ENCODE measurements at places on chromosomes 1 and 21.

DNA sequence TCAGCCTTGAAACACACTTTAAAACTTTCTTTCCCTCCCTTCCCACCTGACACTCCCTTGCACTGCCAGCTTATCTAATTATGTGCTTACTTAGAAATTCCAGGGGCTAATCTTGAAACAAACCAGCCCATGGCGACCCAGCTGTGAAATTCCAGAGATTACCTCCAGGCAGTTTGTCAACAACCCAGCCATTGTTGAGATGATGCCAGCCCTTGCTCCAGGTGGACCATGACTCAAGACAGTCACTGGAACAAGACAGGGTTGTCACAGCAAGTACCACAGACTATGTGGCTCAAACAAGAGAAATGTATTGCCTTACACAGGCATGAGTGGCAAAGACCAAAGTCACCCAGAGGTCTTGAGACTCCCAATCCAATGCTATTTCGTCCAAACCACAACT is 7.9 kb downstream of the FYB2 start:
- no peak for DNase-seq

GRCh38 chr1:101388904-101389546 is 152.2 kb downstream of the S1PR1 start:
- no peak for DNase-seq

DNA sequence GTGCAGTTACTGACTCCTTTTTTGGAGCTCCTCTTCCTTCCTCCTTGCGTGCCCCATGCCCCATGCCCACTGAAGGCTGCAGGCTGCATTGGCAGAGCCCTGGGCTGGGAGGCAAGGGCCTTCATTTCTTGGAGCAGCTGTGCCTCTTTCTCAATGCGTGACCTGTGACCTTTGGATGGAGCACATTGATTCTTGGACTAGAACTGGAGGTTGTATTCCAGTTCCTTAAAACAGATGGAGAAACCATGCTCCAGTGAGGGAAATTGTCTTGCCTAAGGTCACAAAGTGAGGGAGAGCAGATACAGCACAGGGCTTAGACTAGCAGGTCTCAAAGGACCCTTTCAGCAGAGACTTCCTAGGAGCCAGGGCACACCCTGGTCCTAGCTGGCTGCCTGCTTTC is 9.0 kb downstream of the TMEM269 start:
- DNase-seq: peak; percentile 30

DNA sequence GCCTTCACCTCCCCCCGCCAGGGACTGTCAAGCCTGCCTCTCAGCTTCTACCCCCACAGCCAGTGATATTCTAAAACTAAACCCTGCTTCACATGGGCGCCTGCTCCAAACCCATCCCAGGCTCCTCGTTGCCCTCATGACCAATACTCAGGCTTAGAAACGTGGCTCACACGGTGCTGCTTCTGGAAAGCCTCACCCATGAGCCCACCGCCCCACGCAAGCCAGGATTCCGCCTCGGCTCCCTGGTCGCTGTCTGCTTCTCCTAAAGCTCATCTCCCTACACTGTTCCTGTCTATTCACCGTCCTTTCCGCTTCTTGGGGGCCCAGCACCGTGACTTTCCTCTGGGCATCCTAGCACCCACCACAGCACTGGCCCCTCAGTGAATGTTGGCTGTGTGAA is 72.5 kb downstream of the NID1 start:
- DNase-seq: no peak

- DNase-seq: peak; percentile 62
These were observed 57.9 kb downstream of the FMN2 start for GRCh38 chr1:240149484-240150094.

DNA sequence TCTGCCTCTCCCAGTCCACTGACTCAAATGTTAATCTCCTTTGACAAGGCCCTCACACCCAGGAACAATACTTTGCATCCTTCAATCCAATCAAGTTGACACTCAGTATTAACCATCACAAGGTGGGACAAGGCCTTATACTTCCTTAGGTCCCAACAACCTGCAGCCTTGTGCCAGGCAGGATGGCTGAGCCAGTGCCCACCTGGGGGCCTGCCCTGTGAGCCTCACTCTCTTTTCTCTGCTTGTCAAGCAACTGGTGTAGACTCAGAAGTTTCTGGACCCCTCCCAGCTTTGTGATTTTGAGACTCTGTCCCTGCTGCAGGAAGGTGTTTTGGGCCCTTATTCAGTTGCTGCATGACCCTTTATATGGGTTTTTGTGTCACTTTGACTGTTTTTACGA is 310.0 kb upstream of the C1orf174 start:
- DNase-seq: no peak

DNA sequence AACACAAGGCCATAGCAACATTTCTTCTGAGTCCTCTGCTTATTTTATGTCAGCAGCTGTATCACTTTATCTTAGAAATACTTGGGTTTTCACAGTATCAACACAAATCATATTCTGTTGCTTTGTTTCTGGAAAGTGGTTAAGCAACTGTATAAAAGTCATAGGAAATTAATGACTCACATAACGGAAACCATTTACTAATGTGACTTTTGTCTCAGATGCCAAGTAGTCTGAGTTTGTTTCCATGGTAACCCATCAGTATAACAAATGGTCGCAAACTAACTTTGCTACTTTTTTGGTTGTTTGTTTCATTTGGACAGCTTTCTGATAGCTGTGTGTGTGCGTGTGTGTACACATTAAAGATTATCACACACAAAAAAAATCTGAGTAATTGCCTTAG is 31.1 kb downstream of the EEIG2 start:
- DNase-seq: peak; percentile 96

- no peak for DNase-seq
These were observed 5.7 kb upstream of the OR14A16 start for GRCh38 chr1:247829656-247830055.

DNA sequence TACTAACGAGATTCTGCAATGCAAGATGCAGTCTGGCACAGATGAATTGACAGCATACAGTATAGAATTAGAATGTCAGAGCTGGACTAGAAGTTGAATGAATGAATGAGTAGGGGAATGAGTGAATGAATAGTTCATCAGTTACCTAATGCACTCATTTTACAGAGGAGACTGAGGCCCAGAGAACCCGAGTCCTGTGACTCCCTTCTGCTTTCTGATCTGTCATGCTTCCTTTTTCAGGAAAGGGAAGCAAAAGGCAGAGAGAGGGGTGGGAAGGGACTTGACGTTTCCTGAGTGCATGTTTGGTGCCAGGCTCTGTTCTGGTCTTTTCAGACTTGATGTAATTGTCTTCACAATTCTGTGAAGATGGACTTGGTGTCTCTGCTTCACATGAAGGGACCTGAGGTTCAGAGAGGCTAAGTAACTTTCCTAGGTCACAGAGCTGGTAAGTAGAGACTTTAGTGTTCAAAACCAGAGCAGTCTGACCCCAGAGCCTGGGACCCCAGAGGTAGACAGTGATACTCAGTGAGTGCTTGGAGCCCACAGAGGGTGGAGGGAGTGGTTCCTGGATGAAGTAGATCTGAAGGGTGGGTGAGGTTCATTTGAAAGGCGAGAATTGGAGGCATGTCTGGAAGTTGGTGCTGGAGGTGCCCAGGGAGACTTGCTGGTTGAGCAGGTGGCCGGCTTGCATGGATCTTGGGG is 8.0 kb upstream of the MEX3A start:
- DNase-seq: no peak

GRCh38 chr1:91891969-91892368 is 6.0 kb upstream of the TGFBR3 start:
- no peak for DNase-seq

- DNase-seq: peak; percentile 90
These were observed 838.2 kb upstream of the B3GALT2 start for GRCh38 chr1:194024659-194025058.

GRCh38 chr1:219790834-219791615 is 137.3 kb downstream of the SLC30A10 start:
- no peak for DNase-seq

DNA sequence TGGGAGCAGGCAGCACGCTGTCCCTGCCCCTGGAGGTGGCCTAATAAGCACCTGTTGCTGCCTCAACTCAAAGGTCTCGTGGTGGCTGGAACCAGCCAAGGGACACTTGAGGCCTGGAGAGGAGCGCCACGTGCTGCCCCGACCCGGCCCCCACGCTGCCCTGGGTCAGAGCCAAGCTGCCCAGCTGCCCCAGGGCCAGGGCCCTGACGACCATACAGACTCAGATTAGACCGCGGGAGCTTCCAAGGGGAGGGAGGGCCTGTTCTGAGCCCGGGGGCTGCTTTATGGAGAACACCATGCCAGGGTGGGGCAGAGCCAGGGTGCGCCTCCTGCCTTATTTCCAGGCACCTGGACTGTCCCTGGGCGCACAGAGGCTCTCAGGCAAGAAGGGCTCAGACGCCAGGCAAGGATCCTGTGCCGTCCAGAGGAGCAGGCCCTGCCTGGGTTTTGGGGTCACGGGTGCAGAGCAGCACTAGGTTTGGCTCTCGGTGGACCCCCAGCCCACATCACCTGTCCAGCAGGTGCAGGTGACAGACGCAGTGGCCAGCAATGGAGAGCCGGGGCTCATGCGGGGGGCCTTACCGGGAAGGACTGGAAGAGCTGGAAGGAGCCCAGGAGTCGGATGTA is 18.6 kb downstream of the KRTAP10-1 start:
- DNase-seq: no peak

GRCh38 chr1:163361123-163361934 is 39.6 kb downstream of the NUF2 start:
- DNase-seq: peak; percentile 6

DNA sequence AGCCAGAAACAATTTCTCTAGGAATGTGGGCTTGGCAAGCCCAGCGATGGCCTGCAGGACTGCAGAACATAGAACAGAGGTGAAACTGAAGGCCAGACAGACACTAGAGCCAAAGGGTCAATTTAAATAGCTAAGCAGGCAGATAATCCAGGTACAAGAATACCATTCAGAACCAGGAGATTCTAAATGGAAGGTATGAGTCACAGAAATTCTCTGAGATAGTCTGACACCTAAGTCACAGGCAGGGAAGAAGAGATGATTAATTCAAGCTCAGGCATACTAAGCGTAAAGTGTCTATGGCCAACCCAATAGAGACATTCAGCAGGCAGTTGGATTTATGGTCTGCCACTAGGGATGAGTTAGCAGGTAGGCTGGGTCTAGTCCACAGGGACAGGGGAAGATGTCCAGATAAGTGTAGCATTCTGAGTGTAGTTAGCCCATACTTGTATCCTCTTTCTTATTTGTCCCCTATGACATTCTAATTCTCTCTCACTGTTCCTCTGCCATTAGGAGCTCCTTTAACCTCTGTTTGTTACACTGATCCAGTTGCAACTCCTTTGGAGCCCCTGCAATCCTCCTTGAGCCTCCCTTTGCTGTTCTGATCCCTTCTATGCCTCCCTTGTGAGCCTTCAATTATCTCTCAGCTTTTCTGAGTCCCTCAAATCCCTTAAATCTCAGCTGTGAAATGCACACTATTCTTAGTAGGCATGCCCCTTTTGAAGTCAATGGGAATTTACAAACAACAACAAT is 383.8 kb downstream of the LMO4 start:
- DNase-seq: no peak

DNA sequence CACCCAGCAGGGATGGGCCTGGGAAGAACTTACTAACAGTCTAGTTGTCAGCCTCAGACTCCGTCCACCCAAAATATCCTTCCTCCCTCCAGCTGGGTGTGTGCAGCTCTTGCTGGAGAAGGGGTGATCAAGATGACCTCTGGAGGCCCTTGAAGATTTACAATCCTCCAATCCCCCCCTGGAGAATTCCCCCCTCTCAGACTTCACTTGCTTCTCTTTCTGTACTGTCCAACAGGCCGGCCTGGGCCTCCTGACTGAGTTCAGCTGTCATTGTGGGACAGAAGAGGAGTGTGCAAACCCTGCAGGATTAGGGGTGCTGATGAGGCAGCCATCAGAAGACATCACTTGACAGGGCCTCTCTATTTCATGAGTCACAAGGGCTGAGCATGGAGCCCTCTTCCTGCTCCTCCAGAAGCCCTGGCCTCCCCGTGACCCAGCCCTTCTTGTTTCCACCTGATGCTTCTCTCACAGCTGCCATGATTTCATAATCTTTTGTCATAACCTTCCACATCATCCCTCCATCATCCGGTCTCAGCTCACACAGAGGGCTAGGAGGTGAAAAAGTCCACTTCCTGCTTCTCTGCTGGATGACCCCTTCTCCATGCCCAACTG is 17.5 kb upstream of the IGFN1 start:
- peak; percentile 90 for DNase-seq

Measured in LHCN-M2 (cell line).